Kasumi-1 (cell line): ENCODE measurements at places on chromosomes 2 and 18.

- no peak for DNase-seq
Observed at GRCh38 chr2:3326871-3327270, 50.7 kb downstream of the EIPR1 start.

GRCh38 chr2:20351555-20352229, 1.0 kb upstream of the PUM2 start:
- DNase-seq: no peak

DNA sequence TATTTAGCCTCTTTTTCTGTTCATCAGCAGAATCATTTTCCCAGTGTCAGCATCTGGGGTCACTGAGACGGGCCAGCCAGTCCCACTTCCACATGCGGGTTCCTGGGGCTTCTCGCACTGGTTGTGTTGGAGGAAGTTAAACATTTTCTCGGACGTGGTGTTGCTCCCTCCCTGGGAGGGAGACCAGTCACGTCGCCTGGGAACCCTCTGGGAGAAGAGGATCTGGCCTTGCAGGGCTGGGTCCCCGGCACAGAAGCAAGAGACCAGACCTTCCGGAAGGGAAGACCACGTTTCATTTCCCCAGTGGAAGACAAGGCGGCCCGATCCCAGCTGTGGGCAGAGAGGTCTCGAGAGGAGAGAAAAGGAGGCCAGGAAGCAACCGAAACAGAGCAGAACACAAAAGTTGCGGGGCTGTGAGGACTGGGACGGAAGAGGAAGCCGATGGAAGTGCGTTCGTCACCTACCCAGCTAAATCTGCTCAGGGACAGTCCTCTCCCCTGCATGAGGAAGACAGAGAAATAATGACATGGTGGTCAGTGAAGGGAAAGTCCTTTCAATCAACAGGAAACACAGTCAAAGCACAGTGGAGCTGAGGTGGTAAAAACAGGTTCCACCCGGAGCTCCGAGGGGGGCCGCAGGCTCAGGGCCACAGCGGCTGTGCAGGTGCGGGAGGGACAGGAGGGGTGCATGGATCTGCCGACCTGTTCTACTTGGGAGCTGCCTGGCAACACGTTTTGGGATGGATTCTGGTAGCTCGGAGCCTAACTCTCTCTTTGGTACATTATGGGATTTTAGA, 144.4 kb downstream of the MBP start:
- DNase-seq: no peak

- DNase-seq: no peak
Observed at GRCh38 chr2:196389670-196390069, 218.3 kb upstream of the STK17B start.

DNA sequence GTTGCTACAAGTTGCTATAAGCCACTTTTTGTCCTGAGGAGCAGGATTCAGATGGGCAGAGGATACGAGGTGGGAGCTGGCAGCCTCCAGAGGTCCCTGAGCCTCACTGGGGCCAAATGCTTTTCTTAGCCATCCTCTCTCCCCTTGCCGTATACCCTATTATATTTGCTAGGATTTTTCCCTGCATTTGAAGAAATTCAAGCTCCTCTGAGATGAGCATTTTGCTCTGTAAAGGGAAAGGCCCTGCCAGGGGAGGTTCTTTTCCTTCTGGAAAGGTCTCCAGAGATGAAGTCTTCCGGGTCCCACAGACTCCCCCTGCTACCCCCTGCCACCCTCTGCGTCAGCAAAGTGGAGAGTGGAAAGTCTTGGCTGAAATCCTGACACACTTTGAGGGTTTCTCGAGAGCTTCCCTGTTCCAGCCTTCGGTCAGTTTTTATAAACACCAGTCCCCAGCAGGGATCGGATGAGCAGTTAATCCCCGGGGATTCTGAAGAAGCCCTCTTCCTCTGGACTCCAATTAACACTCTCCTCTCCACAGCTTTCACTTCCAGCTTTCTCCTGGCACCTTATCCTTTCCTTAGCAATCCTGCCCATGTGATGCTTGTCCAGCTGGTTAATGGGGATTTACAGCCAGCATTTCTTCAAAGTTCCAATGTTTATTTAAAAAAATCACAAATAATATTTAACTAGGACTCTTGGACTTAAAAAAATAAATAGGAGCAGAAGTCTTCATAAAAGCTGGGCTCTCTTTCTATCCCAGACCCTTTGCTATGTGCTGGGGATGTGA, 13.1 kb downstream of the CYRIA start:
- DNase-seq: no peak

- no peak for DNase-seq
Observed at GRCh38 chr2:83584672-83585071, 874.4 kb downstream of the SUCLG1 start.

DNA sequence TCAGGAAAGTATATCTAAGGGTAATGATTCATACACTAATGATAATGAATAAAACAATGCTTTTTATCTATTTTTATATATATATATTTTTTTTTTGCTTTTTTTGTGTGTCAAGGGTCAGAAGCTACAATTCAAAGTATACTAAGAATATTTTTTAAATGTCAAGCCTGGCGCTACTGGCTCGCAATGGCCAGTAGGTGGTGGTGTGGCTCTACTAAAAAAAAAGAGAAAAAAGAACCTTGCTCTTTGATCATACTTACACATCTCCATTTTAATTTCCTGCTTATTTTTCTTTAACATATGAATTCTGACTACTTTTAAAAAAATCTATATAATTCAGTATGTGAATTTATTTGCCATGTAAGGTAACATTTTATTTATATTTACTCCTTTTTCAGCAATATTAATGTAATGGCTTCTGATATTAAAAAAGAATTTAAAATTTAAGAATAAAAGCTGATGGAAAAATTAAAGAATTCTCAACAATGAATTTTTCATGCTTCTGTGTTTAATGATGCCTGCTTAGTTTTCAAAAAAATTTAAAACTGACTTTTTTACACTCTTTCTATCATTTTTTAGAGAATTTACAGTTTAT, 232.9 kb downstream of the GULP1 start:
- DNase-seq: peak; percentile 82

- DNase-seq: no peak
Observed at GRCh38 chr2:26606847-26607190, 34.3 kb downstream of the CIB4 start.

DNA sequence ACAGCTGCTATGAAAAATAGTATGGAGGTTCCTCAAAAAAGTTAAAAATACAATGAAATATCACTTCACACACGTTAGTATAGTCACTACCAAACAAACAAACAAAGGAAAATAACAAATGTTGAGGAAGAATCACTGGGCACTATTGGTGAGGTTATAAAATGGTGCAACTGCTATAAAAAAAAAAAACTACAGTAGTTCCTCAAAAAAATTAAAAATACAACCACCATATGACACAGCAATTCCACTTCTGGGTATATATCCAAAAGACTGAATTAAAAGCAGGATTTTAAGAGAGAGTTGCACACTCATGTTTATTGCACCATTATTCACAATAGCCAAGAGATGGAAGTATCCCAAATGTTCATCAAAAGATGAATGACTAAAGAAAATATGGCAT, 80.9 kb upstream of the POU3F3 start:
- no peak for DNase-seq

GRCh38 chr18:76450452-76451395, 44.3 kb downstream of the ZNF516 start:
- DNase-seq: peak; percentile 75

- DNase-seq: no peak
Observed at GRCh38 chr2:11235583-11235982, 80.3 kb downstream of the SLC66A3 start.

DNA sequence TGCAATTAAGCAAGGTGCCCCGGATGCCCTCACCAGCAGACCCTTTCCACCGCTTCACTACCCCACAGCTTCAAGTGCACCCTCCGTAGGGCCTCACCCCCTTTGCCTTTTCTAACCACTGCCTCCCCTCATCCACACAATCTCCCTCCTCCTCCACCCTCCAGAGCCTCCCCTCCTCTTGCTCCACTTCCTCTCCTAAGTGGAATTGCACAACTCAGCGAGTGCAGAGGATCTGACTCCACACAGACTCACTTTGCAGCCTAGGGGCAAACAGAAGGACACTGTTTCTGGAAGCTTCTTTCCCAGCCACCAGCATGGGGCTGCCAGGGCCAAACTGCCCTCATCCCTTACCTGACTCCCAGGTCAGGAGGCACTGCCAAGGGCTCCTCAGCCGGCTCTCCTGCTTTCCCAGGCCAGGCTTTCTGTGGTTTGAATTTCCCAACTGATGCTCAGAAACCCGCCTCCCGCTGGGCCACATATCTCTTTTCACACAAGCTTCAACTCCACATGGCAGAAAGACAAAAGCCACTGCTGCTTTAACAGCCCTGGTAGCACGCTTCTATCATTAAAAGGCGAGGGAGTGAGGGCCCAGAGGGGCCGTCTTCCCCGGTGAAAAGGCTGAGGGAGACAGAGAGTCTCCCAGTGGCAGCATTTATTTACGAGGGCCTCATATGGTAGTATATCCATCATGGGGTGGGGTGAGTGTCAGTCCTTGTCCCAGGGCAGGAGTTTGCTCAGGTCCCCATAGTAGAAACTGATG, 74.7 kb upstream of the MGAT4A start:
- peak; percentile 98 for DNase-seq

DNA sequence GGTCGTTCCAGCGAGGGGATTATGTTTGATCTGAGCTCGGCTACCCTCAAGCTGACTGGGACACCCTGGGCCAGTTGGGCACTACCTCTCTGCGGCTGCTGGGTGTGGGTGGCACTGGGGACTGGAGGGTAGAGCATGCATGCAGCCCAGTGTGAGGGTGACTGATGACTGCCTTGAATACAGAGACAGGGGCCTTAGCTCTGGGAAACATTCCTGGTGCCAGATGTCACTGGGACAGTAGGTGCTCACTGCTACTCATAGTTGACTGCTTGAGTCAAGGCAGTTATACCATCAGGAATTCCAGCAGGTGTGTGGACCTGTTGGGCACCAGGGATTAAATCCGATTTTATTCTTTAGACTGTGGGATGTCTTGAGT, 33.6 kb upstream of the ATP6V1B1 start:
- DNase-seq: no peak

GRCh38 chr2:32464431-32464830, 107.6 kb downstream of the BIRC6 start:
- no peak for DNase-seq

GRCh38 chr2:16068552-16068940, 128.2 kb downstream of the MYCN start:
- DNase-seq: no peak

GRCh38 chr2:108935271-108935741, 53.7 kb downstream of the EDAR start:
- DNase-seq: no peak

GRCh38 chr2:224608104-224608503, 22.9 kb upstream of the CUL3 start:
- no peak for DNase-seq

GRCh38 chr2:47519147-47519537, 116.2 kb downstream of the MSH2 start:
- DNase-seq: no peak

- peak; percentile 45 for DNase-seq
Observed at GRCh38 chr2:39851651-39852110, 72.6 kb upstream of the THUMPD2 start.

DNA sequence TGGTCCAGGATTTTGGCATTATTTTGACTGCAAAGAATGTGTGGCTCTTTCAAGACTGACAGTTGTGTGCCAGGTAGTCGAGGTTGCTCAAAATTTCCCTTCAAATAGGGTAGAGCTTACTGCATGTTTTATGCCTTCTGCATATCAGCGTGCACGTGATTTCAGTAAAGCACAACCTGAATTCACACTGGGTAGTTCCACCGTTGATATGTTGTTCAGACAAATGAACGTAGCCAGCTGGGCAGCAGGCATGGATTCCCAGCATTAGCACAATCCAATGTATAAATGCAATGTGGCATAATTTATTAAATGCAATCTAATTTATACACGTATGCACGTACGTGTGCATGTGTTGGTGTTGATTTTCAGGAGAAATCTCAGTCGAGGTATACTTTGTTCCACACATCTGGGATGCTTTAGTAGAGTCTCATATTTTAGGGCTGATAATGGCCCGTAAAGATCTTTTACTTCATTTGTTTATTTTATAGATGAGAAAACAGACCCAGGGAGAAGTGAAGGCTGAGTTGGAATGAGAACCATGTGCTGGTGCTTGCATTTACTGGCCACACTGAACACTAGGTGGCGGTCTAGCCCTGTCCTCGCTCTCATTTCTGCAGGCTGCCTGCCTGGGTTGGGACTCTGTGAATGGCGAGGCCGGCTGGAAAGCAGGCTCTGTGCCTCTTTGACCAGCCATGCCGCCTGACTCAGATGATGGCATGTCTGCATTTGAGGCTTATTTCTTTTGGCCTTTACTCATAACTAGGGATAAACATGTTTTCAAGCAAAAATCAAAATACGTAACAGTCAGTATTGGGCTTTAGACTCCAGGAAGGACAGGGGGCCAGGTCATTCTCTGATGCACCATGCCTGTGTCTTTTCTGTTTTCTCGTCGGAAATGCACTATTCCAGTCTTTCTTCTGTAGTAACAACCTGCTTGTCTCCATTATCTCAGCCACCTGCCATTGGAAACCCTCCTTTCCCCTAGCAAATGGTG, 120.4 kb downstream of the RNF144A start:
- peak; percentile 75 for DNase-seq

DNA sequence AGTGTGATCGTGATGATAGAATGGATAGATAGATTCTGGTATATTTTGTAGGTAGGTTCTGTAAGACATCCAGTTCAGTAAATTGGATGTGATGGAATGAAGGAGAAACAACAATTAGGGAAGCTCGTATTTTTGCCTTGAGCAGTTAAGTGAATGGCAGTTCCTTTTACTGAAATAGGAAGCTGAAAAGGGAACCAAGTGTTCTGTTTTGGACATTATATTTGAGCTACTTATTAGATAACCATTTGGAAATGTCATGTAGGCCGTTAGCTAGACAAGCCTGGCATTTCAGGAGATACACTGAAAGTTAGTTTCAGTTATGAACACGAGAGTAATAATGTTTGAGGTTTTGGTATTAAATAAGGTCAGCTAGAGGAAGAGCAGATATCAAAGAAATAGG, 41.5 kb downstream of the MARCHF7 start:
- DNase-seq: peak; percentile 91

DNA sequence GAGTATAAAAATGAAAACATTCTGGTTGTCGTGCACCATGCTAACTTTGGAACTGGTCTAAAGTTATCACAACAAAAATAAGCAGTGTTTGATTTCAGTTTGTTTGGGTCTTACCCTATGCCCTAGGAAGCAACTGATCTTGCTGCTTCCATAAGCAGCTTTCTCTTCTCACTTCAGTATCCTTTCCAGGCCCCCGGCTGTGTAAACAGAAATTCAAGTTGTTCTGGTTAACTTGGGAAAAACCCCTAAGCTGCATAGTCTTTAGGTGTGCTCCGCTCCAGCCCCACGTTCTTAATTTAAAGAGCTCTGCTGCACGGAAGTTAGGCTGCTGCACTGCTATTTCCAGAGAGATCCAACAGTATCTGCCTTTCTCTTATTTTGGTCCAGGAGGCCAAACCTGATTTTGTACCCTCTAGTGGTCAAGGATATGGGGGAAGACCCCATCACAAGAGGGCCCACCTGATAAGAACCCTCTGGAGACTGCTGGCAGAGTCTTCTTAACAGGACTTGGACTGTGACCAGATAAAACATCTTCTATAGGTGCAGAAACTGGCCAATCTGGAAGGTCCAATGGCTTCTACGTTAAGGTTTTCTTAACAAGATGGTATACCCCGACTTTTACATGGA, 69.1 kb downstream of the FEZ2 start:
- DNase-seq: no peak
